ENCODE measurements at places on chromosomes 6 and 20.

DNA sequence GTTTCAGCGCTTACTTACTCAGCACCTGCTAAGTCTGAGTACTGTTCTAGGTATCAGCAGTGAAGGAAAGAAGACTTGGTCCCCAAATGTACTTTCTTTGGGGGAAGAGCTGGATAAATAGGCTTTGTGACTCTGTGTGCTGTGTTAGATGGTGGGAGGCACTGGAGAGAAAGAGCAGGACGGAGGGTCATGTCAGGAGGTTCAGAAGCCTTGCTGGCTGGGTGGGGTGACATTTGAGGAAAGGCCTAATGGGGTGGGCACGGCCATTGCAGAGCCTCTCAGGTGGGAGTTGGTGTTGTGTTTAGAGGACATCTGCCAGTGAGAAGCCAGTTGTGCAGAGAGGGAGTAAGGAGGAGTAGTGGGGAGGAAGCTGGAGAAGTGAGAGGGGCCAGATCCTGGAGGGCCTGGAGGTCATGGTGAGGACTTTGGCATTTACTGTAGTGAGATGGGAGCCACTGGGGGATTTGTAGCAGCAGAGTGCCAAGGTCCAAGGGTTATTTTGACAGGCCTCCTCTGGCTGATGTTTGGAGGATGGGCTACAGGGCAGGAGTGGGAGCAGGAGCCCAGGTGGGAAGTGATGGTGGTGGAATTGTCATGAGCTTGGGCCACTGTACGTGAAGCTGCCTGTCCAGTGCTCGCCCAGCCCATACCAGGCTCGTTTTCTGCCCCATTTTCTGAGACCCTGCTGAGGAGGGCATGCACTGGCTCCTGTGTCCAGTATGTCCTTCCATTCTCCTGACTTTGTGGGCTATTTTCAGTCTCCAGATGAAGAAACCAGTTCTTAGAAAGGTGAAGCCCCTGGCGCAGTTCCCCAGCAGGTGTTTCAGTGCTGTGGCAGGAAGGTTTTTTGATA lies 886 bp downstream of the SDCBP2 start:
- DNase-seq = no peak

DNA sequence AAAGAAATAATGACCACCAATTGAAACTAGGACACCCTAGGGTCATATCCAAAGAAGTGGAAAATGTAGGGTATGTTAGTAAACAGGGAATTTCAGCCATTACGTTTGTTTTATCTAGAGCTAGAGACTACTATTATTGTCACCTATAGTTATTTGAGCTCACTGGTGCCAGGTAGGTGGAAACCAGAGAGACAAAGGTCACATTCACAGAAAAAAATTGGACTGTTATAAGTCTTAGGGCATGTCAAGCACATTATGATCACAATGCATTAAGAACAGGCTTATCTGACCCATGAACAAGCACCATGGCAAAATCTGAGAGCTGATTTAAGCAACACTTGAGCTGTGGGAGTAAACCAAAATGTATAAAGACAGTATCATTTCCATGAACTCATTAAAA lies 530.1 kb upstream of the CITED2 start:
- no peak for DNase-seq

DNA sequence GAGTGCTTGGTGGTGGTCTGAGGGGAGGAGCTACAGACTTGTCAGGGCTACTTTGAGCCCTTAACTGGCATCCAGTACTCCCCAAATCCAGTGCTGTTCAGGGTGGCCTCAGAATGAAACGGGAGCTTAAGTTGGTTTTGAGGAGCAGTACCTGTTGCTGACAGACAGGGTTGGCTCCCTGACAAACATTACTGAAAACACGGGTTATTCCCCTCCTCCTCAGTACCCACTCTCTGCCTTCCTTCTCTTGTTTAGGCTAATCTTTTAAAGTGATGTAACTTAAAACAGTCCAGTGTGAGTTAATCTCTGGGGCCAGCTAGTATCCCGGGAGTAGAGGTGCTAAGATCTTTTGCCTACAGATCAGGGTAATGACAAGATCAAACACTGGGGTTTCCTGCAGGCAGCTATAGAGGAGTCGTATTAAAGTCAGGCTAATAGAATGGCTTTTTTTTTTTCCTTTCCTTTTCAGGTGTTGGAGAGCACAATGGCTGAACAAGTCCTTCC lies 3.7 kb downstream of the TNFAIP3 start:
- peak; percentile 65 for DNase-seq

DNA sequence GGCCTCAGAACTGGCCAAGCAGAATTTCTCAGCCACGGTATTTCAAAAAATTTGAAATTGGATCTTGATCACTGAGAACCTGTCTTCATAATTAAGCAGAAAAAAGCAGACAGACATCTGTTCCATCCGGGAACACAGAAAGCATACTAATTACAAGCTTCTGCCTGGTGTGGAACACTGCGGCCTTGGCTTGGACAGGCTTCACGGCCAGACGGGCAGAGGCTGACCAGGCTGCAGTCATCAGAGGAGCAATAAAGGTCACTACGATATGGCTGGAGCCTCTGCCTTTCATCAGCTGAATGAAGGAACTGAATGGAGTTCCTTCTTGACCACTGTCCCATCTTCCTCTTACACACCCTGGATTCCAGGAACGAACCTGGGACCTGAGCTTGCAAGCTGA lies 3.9 kb upstream of the NRSN1 start:
- no peak for DNase-seq

All from neural progenitor cell (in vitro differentiated cells).